ENCODE measurements at places on chromosomes 7 and 10. TPM values are rescaled to one million over a fixed set of nuclear protein-coding genes. Genes with fewer than 3 reads are reported as not detected.

AASS gene
- total RNA-seq: 22.2 TPM

GRCh38 chr7:147207988-147208387, 1091.4 kb downstream of the CNTNAP2 start:
- no peak for DNase-seq

- DNase-seq: no peak
Observed at GRCh38 chr10:74104996-74105395, 45.6 kb downstream of the AP3M1 start.

DNA sequence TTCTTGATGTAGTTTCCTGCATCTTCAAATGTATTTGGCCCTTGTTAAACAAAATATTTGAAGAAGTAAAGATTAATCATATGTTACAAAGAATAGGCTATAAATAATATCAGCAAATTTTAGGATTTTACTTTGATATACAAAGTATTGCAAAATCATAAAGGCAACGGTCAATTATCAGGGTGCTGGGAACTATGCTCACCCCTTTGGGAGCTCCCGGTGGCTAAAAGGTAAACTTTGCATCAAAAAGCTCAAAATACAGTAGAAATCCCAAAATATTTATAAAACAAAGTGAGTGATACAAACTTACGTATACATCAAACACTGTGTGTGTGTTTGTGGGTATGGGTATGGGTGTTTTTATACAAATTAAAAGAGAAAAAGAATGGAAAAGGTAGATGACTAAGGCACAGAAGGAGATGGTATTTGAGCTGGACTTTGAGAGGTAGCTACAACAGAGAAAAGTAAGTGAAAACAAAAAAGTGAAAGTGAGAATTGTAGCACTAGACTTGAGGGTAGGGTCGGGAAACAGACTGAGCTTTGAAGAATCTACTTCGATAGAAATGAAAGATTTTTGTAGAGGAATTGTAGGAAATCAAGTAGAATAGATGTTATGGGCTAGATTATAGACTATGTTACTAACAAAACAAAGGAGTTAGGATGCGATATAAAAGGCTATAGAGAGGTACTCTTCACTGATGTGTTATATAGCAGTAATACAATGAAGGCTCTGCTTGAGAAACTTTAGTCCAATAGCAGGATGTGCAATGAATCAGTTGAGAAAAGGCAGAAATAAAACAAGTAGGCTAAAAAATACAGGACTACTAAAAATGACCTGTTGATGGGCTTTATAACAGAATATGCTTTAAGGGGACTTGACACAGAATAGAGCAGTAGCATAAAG, 52.8 kb downstream of the GNAT3 start:
- no peak for DNase-seq

DNA sequence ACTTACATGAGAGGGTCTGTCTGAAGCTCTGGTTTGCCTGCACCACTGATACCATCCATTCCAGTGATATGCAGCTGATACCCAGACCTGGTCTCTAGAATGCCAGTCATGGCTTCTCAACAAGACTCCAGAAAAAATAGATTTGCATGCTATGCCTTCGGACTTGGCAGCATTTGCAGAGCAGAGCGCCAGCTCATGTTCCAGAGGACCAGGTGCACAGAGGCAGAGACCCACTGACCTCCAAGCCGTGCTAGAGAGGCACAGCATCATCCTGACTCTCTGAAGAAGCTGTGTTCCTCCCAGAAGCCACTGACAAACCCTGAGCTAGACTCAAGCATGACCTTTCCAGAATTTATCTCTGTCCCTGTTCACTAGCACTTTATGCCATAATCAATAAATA, 6.9 kb upstream of the PRKAG2 start:
- no peak for DNase-seq

GRCh38 chr10:109277456-109277855, 645.9 kb downstream of the XPNPEP1 start:
- no peak for DNase-seq

DNA sequence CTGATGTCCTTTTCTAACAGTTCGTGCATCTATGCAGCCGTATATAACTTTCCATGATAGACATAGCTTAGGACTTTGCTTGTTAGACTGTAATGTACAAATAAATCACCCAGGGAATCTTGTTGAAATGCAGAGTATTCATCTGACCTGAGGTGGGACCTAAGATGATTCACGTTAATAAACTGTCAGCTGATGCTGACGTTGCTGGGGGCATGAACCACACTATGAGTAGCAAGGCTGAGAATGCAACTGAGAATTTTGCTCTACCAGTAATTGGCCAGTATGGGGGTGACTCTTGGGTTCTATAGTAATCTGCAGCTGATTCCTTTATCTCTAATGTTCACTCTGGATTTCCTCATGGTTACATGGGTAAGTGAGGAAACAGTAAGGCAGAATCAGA, 130.1 kb upstream of the MALRD1 start:
- DNase-seq: no peak

GRCh38 chr10:102072673-102073527, 7.8 kb downstream of the HPS6 start:
- DNase-seq: peak; percentile 80

TMEM60 gene
- total RNA-seq: 8.9 TPM

POT1 gene
- 12.4 TPM for total RNA-seq

GRCh38 chr7:69791739-69792138, 193.5 kb downstream of the AUTS2 start:
- DNase-seq: no peak

GRCh38 chr7:121831801-121832200, 41.2 kb upstream of the PTPRZ1 start:
- DNase-seq: no peak

- no peak for DNase-seq
Observed at GRCh38 chr7:11317766-11318165, 344.1 kb downstream of the PHF14 start.

GARIN1A gene
- total RNA-seq: 1.5 TPM

DNA sequence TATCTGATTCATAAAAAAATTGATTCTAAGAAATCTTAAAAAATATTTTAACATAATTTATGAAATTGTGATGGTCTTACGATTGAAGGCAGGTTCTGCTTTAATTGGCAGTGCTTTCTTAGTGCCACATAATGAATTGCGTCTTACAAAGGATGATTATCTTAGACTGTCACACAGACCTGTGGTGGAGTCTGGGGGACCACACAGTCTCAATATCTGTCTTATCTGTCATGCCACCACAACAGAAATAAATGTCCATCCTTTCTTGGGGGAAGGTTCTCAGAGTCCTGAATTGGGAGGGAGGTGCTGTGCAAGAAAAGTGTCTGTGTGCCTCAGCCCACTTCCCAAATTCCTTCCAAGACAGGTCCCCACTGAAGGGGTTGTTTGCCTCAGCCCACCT, 34.0 kb downstream of the ZDHHC6 start:
- DNase-seq: no peak

LRRC18 gene
- not detected for total RNA-seq

PIP gene
- total RNA-seq: not detected

FAM20C gene
- total RNA-seq: 46.3 TPM

CAMK2B gene
- 116 TPM for total RNA-seq

- no peak for DNase-seq
Observed at GRCh38 chr7:6608794-6609193, 6.6 kb upstream of the ZNF853 start.

DNA sequence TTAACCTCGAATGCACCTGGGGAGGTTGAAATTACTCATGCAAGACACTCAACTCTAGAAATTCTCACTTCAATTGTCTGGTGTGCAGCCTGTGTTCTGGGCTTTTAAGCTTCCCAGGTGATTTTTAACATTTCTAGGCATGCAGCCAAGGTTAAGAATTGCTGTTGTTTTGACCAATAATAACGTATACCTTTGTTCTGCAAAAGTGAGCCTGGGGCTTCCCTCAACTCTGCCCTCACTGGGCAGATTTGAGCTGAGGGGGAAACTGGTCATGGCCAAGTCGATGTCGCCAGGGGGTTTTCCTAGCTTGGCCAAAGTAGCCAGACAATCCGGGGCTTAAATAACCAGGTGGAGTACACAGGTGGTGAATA, 568 bp downstream of the PRSS2 start:
- no peak for DNase-seq

RAPGEF5 gene
- total RNA-seq: 27.2 TPM

WNT8B gene
- total RNA-seq: not detected

DNA sequence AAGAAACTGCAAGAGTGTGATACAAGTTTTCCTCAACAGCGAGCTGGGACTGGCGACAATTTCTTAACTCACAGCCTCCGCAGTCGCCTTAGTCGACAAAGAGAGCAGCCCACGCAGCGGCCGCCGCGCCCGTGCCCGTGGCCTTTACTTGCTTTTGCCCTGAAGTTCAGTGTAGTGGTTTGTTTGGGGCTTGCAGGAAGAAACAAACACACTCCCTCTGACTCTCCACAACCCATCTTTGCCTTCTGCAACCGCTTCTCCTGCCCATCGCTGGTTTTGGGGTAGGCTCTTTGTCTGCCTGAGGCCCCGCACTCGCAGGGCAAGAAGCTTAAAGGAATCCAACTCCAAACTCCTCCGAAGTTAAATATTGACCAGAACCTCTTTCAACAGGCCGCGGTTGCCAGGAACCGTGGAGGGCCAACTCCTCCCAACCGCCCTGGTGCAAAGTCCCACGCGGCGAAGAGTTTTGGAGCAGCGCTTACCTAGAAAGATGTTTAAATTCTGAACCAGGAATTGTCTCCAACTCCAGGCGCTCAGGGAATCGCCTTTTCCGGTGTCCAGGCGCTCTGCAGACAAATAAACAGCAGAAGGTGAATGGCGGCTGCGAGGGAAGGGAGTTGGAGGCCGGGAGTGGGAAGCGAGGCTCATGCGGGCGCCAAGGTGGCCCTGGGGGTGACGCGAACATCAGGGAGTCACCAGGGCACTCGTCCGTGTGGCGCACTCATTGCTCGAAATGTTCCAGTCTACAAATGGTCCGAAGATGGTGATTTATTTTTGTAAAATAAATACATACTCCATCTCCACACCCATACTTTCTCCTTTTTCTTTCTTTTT, 8.3 kb downstream of the HOXA4 start:
- DNase-seq: no peak

DNA sequence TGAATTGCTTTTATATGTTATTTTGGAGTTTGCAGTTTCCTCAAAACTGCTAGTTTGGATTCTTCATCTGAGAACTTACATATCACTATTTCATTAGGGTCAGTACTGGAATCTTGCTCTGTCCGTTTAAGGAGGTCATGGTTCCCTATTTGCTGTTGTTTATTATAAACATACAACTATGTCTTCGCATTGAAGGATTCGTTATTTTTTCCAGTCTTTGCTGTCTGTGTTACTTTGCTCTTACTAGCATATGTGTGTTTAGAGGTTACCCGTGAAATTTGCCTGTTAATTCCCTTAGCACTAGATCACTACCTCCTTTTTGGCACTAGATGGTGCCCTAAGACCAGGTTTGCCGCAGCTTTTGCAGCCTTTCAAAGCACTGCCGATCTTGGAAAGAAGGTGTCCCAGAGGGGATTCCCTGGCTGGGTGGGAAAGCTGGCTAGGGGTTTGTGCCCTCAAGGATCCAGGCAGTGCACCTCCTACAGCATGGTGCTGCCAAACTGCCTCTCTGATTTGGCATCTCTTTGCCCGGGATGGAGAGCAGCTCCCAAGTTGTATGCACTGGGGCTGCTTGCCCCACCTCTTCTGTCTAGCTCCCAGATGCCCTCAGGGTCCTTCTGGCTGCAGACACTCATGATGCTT, 103.1 kb upstream of the APBB1IP start:
- DNase-seq: peak; percentile 50

PLEKHS1 gene
- not detected for total RNA-seq

DNA sequence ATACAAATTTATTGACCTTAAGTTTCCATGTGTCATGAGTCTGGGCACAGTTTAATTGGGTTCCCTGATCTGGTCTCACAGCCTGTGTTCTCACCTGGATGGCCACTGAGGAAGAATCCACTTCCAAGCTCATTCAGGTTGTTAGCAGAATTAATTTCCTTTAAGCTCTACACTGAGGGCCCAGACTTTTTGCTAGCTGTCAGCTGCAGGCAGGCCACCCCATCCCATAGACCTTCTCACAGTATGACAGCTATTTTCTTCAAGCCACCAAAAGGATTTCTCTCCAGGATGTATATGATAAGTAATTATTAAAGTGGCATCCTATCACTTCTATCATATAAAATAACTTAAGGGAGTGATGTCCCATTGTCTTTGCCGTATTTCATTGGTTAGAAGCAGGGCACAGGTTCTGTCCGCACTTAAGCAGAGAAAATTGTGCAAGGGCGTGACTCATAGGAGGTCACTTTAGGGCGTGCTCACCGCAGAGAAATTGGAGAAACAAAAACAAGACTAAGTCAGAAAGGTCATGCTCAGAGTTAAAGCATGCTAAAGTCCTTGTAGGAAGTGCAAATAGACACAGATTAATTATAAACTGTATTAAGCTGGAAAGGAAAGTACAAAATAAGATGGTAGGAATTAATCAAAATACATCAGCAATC, 109.9 kb downstream of the AHR start:
- DNase-seq: peak; percentile 38

C10orf67 gene
- 0.66 TPM for total RNA-seq

GRCh38 chr10:48598936-48599829, 5.7 kb downstream of the ARHGAP22 start:
- DNase-seq: no peak

GRCh38 chr7:34752929-34753328, 94.9 kb downstream of the NPSR1 start:
- no peak for DNase-seq

DNA sequence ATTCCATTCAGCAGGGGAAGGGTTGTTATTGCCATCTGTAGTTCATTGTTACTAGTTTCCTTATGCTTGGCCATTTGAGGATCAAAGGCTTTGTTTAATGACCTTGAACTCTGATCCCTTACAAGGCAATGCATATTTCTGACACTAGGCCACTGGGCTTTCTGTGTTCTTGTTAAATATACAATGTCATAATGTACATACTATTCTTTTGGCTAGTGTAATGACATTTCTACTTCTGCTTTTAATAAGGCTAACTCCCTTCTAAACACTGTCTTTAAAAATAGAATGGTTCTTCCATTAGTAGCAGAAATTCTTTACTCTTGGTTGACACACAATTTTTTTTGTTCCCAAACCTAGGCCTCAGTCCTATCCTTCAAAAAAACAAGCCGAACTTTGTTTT, 86.6 kb downstream of the BBS9 start:
- no peak for DNase-seq

SEC23IP gene
- 41.9 TPM for total RNA-seq

- no peak for DNase-seq
Observed at GRCh38 chr10:100006243-100006886, 3.4 kb downstream of the DNMBP start.

- DNase-seq: no peak
Observed at GRCh38 chr7:94706996-94707740, 51.2 kb upstream of the SGCE start.

- DNase-seq: peak; percentile 81
Observed at GRCh38 chr10:91536111-91536510, 96.8 kb downstream of the PPP1R3C start.

Data from right cardiac atrium (tissue), 5 donors.